NCI-H2081 treated with DMSO at 0.1 percent for 48 hours (cell line): ENCODE measurements at places on chromosomes 4 and X.

GRCh38 chr4:77952457-77952856, 89.8 kb downstream of the MRPL1 start:
- no peak for DNase-seq

GRCh38 chrX:1885116-1885515, 270.3 kb downstream of the ASMT start:
- DNase-seq = no peak

GRCh38 chrX:70456256-70456655, 11.6 kb downstream of the DLG3 start:
- no peak for DNase-seq

DNA sequence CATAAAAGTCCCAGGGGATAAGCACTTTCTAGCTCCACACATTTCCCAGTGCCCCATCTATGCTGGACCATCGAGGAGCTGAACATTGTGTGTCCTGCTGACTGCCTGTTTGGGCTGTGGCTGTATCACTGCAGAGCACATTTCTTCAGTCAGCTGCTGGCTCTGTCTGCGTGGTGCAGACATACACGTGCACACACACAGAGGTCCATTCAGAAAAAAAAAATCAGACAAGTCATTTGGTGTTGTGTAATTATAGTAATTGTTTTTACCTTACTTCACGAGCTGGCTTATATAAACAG, 1.1 kb upstream of the PDLIM3 start:
- DNase-seq = no peak

DNA sequence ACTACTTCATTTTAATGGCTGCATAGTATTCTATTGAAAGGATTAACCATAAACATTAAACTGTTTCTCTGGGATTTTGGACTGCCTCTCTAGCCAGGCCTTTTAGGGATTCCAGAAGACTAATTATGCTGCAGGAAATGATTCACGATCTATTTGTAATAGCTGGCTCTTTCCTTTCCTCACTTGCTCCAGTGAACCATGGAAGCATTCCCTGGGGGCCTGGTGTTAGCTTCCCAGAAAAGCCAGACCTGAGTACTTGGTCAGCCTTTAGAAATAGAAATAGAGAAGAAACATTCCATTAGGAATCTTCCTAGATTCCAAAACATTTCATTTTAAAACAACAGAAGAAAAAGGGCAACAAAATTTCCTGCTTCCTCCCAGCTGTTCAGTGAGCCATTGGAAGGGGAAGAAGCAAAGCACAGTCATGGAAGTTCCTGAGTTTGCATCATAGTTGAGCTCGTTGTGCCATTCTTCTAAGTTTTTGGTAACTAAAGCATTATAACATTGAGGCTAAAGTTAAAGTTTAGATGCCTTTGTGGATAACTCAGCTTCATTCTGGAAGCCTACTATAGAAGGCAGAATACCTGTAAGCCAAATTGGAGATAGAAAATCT, 83.5 kb downstream of the NPNT start:
- no peak for DNase-seq

DNA sequence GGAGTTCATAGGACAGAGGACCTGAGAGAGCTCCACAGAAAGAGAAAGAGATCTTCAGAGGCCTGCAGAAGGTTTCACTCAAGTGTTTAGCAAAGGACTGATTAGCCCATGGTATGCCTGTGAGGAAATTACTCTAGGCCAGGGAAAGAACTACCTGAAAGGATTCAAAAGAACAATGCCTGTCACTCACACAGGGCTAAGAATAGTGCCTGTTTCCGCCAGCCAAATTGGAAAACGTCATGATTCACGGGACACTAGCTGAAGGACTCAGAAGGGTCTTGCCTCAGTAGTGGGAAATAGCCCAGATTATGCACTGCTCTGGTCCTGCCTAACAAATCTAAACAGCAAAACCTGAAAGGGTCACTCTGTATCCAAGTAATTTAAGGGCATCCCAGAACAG, 21.1 kb downstream of the SYTL4 start:
- DNase-seq = no peak

GRCh38 chr4:24470666-24471485, 113.5 kb downstream of the DHX15 start:
- DNase-seq = no peak

DNA sequence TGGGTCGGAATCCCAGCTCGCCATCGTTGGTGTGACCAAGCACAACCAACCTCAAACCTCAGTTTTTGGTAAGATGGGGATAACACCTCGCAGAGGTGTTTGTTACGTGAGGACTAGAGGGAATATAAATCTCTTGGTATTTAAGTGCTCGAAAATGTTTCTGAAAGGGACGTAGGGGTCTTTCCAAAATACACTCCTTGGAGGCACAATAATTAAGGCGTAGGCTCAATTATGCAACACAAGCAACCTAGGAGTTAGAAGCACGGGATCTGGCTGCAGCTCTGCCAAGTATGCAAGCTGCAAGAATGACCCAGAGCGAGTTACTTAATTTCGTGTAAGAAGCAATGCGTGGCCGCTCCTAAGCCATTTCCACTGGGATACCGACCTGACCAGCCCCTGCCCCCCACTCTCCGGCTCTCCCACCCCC, 552 bp downstream of the ADH5 start:
- DNase-seq = peak; percentile 10

- DNase-seq = no peak
Measured at GRCh38 chrX:23332888-23333821, 1.5 kb upstream of the PTCHD1 start.

DNA sequence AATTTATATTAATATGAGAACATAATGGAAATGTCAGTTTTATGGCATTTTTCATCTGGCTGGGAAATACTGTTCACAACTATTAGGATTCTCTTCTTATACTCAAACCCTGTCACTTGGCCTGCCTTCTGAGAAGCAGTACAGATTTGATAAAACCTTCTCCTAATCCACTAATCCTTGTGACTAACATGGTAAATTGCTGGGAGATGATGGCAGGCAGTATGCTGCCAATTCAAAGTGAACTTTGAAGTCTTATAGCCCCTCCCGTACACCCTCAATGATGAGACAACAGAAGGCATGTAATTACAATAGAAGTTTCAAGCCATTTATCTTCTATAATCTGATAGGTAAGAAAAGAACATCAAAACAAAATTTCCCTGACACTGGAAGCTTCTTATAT, 36.9 kb downstream of the PAQR3 start:
- no peak for DNase-seq

DNA sequence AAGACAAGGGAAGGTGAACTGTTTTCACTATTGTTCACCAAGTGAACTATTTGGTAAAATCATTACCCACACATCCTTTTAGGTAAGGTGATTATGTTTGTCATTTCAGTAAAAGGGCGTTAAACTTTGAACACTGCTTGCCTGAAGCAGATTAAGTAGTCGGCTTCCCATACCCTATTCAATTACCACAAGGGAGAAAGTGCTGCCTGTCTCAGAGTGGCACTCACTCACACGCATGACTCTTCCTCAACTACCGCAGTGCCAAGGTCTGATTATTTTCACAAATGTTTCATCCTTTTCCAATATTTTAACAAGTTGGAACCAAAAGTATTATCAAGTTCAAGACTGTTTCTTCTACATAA, 11.0 kb downstream of the VEGFC start:
- no peak for DNase-seq
